ENCODE measurements at places on chromosomes 3 and 15. TPM values are rescaled to one million over a fixed set of nuclear protein-coding genes. Genes with fewer than 3 reads are reported as not detected.
A peak's percentile ranks its signal among the peaks of the same experiment; 100 is the strongest.

Gene CACNA2D2
- 1.1 TPM for total RNA-seq

DNA sequence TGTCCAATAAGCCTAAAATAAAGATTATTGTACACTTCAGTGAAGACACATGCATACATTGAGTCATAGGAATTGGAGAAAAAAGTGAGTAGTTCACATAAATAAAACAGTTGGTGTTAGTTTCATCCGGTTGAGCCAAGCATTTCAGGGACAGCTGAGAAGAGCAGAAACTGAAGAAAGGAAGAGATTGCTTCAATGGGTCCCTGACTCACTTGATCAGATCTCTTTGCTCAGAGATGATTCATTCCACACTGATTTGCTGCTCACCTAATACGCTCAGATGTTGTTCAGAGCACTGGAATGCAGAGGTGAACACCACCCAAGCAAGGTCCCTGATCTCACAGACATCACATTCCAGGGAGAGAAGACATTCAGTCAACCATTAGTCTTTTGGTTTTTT lies 93.7 kb downstream of the RAD18 start:
- DNase-seq = no peak

Gene WWTR1
- total RNA-seq = 58.2 TPM

DNA sequence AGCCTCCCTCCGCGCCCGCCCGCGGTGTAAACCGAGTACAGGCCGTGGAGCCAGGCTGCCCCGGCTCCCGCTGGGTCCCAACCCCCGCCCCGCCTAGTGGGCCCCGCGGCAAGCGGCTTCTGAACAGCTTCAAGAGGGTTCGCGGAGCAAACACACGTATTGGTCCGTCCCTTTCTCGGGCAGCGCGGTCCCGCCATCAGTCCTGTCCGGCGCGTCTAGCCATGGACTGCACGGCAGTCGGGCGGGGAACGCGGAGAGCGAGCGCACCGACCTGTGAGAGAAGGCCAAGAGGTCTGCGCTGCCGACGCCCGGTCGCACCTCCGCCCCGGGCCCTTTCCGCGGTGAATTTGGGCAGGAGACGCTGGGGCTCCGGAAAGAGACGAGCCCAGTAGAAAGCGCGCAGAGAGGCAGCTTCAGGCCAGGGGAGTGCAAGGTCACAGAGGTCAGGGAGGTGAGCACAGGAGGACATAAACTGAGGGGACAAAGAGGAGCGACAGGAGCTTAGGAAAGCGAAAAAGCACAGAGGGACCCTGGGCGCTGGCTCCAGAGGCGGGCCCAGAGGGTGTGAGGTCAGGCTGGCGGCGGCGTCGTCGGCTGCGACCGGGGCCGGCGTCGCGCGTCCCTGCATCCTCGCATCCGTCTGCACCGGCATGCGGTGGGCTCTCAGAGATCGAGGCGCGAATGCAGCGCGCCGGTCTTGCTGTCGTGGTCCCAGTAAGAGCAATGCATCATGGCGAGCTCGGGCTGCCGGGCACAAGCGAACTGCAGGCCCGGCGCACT lies 1.8 kb downstream of the FOXL2 start:
- peak; percentile 76 for DNase-seq

DNA sequence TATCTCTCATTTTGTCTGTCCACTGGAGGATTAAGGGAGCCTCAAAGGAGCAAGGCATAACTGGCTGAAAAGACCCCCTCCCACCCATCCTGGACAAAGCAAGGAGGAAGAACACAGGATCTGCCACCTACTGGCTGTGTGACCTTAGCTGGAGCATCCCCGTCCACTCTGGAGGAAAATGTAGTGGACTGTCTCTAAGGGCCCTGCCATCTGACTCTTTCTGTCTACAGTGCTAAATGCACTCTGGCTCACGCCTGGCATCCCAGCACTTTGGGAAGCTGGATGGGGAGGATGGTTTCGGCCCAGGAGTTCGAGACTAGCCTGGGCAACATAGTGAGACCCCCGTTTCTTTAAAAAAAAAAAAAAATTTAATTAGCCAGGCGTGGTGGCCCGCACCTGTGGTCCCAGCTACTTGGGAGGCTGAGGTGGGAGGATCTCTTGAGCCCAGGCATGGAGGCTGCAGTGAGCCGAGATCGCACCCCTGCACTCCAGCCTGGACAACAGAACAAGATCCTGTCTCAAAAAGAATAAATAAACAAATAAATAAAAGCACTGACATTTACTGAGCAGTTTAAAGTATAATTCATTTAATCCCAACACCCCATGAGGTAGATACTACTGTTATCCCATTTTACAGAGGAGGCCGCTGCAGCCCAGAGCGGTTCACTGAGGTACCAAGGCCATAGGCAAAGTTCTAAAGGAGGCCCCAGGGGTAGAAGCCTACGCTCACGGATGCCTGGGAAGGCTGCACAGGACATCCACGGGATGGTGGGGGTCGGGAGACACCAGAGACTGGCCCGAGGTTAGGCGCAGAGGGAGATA lies 1.1 kb downstream of the TBC1D2B start:
- DNase-seq = no peak

GRCh38 chr3:122318620-122319019 lies 6.4 kb upstream of the CSTA start:
- no peak for DNase-seq

GRCh38 chr15:60762638-60763037 lies 283.7 kb upstream of the ICE2 start:
- no peak for DNase-seq

DNA sequence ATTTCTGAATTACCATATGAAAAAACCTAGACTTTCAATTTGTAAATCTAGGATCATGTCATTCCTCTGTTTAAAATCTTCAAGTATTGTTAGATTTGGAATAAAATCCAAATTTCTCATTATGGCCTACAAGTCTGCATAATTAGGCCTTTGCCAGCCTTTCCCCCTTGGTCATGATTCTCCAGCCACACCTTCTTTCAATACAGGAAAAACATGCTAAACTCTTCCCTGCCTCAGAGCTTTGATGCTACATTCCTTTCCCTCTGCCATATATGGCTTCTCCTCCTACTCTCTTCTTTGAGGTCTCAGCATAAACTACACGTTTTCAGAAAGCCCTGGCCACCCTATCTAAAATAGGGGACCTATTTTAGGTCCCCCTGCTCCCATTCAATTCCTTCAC lies 48.5 kb downstream of the TM6SF1 start:
- no peak for DNase-seq

Gene CFAP20DC
- 0.77 TPM for total RNA-seq

- DNase-seq = no peak
These were observed 9.1 kb upstream of the GNAI2 start for GRCh38 chr3:50226888-50227389.

Gene TMCO5A
- not detected for total RNA-seq
